A172 (cell line): ENCODE measurements at places on chromosomes 4 and X.
A peak's percentile ranks its signal among the peaks of the same experiment; 100 is the strongest.

GRCh38 chrX:130555341-130555740, 153.6 kb downstream of the RBMX2 start:
- no peak for DNase-seq

GRCh38 chrX:155048977-155049619, 21.8 kb downstream of the CMC4 start:
- peak; percentile 46 for DNase-seq

GRCh38 chr4:54093324-54094240, 6.4 kb upstream of the GSX2 start:
- DNase-seq, result no peak

GRCh38 chr4:125808570-125808969, 493.8 kb downstream of the FAT4 start:
- DNase-seq, result no peak

- DNase-seq, result no peak
These were observed 4.5 kb downstream of the HHIP start for GRCh38 chr4:144650311-144651005.

- DNase-seq, result no peak
These were observed 61.3 kb downstream of the LUZP4 start for GRCh38 chrX:115350711-115351381.

DNA sequence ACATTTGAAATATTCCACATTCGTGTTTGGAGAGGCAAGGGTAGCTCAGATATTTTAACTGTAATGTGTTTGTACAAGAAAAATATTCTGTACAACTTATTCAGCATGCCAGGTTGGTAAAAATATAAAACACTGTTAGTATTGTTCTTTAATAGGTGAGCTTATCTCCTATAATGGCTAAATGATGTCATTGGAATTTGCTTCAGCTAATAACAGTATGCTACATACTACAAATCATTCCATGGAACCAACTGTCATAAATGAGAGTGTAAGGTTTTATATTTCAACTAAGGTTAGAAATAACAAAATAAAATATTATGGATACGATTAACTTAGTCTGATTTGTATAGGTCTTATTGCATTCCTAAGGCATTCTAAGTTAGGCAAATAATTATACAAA, 206.6 kb downstream of the ADGRL3 start:
- no peak for DNase-seq

DNA sequence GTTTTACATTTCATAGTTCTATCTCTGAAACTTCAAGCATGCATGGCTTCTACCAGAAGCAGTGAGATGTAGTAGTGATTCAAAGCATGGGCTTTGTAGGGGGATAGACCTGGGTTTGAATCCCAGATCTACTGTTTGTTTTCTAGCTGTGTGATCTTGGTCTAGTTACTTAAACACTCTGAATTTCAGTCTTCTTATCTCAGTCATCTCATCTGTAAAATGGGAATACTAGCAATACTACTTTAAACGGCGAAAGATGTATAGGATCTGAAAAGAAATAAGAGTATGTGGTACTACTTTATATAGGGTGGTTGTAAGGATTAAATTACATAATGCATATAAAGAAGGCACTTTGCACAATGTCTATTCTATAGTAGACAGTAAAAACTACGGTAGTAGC, 20.0 kb upstream of the RNF128 start:
- no peak for DNase-seq

GRCh38 chr4:90001023-90001422, 106.4 kb downstream of the MMRN1 start:
- DNase-seq, result peak; percentile 3

DNA sequence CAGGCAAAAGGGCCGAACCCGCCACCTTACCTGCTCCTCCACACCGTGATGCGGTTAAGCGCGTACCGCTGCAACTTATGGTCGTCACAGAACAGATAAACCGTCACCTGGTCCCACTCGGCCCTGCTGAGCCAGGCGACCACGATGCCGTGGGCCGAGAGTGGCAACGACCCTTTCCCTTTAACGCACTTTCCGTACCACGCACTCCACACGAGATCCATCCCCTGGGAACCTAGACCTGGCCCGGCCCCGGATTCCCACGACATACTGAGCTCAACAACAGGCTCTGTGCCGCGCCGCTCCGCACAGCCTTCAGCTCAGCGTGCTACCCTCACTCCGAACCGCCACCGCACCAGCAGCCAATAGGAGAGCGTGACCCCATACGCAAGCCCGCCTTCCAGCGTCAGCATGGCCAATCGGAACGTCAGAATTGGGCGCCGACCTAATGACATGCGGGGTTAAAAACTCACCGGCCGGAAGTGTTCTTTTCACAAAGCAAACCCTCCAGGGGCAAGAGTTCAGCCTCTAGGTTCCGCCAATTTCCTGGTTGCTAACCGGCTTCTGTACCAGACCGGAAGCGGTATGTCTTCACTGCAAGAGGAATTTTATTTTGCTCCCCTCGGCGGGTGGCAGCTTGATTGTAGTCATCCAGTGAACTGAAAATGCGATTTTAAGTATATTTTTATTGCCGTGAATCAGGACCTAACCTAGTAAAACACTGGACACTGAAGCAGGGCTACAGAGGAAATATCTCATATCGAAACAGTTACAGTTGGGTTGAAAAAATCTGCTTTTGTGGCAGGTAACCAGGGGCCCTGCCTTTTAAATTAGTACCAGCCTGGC, at the start of gene LAS1L:
Gene LAS1L (minus strand): TSS at position 338 of the 843 bp plus-strand sequence. CDS start 72 bp downstream, at position 266.
- peak; percentile 93 for DNase-seq

DNA sequence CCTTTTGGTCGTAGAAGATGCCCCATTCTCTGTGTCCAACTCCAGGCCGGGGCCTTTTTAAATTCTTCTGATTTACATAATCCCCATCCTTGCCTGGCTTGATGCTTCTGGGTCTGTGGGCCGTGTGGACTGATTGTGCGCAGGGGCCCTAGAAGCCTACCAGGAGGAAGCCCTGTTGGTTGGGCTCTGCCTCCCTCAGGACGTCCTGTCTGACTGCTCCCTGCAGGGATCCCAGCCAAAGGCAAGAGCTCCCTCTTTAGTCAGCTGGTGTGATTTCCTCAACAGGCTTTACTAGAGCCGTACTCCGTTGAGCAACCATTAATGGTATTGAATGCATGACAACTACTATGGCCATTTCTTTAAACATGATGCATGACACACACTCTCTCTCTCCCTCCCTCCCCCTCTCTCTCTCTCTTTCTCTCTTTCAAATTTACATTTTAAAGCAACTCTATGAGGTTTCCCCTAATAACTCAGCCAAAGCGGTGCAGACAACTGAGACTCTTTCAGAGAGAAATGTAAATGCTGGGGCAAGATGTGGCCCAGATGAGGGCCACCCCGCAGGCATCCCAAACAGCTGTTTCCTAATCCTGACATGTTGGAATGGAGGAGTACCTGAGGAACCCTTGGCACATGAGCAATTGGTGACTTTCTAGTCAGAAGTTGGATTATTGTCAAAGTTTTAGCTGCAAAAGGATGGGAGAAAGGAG, 117.3 kb downstream of the DRD5 start:
- no peak for DNase-seq

GRCh38 chr4:94395562-94395961, 52.9 kb upstream of the HPGDS start:
- DNase-seq, result no peak
